Upper lobe of left lung (tissue), 6 donors: ENCODE measurements at places on chromosomes 1 and 21.
A peak's percentile ranks its signal among the peaks of the same experiment; 100 is the strongest.

DNA sequence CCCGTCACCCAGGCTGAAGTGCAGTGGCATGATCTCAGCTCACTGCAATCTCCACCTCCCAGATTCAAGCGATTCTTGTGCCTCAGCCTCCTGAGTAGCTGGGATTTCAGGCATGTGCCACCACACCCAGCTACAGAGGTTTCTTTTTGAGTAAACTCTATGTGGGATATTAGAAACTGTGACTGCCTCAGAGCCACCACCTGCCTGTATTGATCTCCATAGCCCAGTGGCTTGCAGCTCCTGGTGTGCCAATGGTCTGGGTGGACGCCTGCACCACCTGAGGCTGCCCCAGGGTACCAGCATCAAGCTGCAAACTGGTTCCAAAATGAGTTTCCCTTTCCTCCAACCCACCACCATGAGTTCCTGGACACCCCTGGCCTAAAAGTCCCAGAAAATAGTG is 89.7 kb upstream of the SLC44A3 start:
- H3K27ac ChIP-seq = no peak overlapping the region
- no peak for DNase-seq
- H3K4me1 ChIP-seq = peaks cover 17% of the 10 kb centered on the region
- no peaks in the 10 kb centered on the region for H3K36me3 ChIP-seq
- H3K27me3 ChIP-seq = no peaks in the 10 kb centered on the region
- H3K4me3 ChIP-seq = no peak overlapping the region

GRCh38 chr1:70961374-70961975 is 86.1 kb downstream of the PTGER3 start:
- DNase-seq = no peak
- no peaks in the 10 kb centered on the region for H3K4me1 ChIP-seq
- no peaks in the 10 kb centered on the region for H3K36me3 ChIP-seq
- no peak overlapping the region for H3K4me3 ChIP-seq
- no peaks in the 10 kb centered on the region for H3K27me3 ChIP-seq

- H3K4me3 ChIP-seq = no peak overlapping the region
- peak; percentile 79 for DNase-seq
- peak overlapping the region; percentile 80 for H3K27ac ChIP-seq
- H3K27me3 ChIP-seq = no peaks in the 10 kb centered on the region
Measured at GRCh38 chr1:202952818-202953217, 5.3 kb downstream of the ADIPOR1 start.

- no peak for DNase-seq
- H3K4me1 ChIP-seq = no peaks in the 10 kb centered on the region
- H3K4me3 ChIP-seq = no peak overlapping the region
- no peaks in the 10 kb centered on the region for H3K36me3 ChIP-seq
- H3K27me3 ChIP-seq = no peaks in the 10 kb centered on the region
Measured at GRCh38 chr1:208000504-208000903, 89.6 kb upstream of the CD34 start.
